LNCaP clone FGC (cell line): ENCODE measurements at places on chromosomes 11 and 22.

DNA sequence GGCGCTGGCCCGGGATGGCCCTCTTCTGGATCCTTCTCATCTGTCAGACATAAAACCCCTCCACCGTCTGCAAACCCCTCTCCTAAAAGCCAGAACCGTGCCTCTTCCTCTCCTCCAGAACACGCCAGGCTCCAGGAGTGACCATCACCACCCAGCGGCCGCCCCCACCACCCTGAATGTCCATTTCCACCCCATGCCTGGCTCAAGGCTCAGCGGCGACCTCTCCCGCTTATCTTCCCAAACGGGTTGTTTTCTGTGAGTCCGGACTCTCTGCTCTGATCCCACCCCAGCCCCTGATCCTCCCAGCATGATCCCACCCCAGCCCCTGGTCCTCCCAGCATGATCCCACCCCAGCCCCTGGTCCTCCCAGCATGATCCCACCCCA lies 37.6 kb downstream of the CELSR1 start:
- no peak for DNase-seq

DNA sequence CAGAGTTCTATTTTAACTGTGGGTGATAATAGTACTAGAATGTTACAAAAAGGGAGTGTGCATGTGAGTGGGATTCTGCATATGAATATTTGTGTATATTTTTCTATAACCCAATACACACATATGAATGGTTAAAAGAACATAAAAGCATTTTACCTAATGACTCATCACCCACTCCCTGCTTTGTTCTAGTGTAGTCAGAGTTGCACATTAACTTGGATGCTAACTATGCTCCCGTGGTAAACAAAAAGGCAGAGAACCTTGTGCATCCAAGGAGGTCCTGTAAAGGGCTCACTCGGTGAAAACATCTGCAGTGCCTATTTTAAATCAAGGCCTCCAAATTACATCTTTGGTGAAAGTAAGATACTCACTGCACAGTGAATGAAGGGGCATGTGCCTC lies 1289.4 kb downstream of the LRRC4C start:
- DNase-seq = no peak

DNA sequence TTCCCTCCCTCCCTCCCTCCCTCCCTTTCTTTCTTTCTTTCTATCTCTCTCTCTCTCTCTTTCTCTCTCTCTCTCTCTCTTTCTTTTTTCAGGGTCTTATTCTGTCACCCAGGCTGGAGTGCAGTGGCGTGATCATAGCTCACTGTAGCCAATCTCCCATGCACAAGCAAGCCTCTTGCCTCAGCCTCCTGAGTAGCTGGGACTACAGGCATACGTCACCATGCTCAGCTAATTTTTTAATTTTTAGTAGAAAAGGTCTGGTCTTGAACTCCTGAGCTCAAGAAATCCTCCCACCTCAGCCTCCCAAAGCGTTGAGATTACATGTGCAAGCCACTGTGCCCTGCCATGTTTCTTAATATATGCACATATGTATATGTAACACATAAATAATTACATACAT lies 19.0 kb downstream of the TSKU start:
- no peak for DNase-seq

DNA sequence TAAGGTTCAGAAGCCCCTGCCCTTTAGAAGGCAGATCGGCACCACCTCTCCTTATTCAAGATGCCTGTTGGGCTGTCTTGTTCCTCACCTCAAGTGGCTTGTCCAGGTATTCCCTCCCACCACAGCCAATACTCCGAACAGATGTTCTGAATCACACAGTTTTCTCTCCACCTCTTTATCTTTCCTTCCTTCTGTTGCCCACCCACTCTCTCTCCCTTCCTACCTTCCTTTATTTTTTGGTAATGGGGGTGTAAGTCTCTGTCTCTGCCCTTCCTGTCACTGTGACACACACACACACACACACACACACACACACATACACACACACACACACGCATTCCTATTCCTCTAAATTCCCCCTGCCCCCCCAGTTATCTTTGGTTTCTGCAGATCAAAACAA lies 8.4 kb downstream of the BEST1 start:
- no peak for DNase-seq

DNA sequence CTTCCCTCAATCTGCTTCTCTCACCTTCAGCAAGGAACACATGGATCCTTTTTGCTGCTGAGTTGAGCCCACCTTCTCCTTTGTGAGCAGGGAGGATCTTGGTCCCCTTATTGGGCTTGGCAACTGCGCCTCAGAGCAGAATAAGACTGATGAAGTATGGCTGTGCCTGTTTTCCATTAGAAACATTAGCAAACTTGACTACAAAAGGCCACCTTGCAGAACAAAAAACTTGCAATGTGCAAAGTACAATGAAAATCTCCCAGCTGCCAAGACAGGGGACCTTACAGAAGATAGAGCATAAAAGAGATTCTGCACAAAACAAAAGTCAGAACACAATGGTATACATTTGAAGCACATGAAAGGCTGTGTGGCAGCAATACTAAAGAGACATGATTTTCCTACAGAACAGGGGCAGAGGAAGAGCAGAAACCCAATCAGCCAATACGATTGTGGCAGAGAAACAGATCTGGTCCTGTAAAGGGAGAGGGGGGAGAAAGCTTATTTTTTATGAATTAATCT lies 173.5 kb upstream of the SNX19 start:
- DNase-seq = no peak

- peak; percentile 50 for DNase-seq
Observed at GRCh38 chr11:114832532-114833125, 154.3 kb downstream of the NXPE2 start.

DNA sequence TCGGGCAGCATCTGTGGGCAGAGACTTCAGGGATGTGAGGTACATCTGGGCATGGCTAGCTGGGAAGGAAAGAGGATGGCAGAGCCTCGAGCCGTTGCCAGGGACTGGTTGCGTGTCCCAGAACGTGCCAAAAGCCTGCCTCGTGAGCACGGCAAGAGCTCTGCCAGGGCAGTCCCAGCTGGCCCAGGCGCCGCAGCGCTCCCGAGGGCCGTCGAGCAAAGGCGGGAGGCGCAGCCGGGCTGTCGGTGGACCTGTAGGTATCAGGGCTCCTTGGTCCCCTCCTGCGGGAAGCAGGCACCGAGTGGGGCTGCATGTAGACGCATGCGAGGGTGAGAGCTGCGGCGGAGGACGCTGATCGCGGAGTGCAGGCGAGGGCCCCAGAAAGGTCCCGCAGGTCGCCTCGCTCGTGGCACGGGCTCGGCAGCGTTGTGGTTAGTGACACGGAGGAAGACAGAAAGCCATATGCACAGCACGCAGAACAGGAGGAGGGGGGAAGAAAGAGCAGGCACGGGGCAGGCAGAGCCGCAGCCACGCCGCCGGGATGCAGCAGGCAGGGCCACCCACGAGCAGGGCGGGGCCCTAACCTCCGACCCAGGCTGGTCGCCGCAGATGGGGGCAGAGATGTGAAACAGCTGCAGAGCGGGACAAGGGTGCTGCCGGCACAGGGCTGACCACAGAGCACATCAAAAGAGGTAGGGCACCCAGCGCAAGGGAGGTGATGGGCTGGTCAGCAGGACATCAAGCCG lies 18.0 kb downstream of the LSP1 start:
- DNase-seq = peak; percentile 3

DNA sequence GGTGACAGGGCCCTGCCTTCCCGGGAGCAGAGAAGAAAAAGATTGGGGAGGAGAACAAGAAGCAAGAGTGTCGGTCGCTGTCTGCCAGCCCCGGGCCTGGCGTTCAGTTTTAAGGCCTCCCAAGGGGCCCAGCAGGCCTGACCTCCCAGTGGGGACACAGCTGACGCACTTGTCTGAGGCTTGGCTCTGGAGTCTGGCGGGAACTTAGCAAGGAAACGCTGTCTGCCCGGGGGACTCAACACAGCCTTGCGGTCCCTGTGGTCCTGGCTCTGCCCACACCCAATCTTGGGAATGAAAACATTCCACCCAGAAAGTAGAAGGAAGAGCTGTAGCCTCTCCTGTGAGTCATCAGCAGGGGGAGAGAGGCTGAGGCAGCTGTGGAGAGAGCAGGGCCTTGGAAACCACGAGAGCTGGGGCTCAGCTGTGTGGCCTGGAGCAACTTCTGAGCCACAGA lies 54.4 kb downstream of the TRAF6 start:
- DNase-seq = no peak

DNA sequence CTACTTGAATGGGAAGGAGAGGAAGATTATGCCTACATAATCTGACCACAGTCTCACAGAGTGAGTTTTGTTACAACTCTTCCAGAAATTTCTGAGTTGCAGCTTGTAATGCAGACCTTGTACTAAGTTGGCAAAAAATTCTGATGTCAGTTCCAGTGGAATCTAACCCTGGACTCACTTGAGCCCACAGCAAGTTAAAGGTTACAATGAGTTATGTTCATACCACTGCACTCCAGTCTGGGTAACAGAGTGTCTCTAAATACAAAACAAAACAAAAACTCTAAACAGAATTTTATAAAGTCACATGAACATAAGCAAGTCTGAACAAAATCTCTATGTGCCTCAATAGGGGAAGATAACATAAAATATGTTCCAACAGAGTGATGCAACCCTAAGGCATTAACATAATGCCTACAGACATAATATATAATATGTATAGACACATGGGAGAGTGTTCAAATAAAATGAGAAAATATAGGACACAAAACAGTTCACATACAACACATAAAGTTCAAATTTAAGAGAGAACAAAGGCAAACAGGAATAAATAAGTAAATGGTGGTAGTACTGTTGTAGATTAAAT lies 1.1 kb downstream of the GLYAT start:
- DNase-seq = no peak

DNA sequence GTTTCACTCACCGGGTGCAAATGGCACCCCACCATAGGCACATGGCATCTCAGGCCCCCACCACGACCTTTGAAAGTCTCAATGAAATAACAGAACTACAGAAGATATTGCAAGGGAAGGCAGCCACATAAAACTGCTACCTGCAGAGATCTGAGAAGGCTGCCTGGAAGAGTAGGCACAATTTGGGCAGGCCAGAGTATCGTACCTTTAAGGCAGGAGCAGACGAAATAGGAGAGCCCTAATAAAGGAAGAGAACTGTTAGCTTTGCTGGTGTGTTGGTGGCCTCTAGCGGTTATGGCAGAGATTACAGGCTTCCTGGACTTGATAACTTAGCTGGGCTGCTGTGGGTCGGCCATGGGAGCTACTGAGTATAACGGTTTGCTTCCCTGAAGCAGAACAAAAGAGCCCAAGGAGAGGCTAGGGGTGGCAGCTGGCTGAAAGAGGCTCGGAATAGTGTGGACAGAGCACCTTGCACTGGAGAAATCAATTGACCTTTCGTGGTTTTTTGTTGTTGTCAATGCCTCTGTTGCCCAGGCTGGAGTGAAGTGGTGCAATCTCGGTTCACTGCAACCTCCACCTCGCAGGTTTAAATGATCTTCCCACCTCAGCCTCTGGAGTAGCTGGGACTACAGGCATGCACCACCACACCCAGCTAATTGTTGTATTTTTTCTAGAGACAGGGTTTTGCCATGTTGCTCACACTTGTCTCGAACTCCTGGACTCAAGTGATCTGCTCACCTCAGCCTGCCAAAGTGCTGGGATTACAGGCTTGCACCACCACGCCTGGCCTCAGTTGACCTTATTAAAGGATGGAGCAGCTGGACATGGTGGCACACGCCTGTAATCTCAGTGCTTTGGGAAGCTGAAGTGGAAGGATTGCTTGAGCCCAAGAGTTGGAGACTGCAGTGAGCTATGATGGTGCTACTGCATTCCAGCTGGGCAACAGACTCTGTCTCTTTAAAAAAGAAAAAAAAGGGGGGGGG lies 4.8 kb downstream of the SDF2L1 start:
- peak; percentile 47 for DNase-seq

DNA sequence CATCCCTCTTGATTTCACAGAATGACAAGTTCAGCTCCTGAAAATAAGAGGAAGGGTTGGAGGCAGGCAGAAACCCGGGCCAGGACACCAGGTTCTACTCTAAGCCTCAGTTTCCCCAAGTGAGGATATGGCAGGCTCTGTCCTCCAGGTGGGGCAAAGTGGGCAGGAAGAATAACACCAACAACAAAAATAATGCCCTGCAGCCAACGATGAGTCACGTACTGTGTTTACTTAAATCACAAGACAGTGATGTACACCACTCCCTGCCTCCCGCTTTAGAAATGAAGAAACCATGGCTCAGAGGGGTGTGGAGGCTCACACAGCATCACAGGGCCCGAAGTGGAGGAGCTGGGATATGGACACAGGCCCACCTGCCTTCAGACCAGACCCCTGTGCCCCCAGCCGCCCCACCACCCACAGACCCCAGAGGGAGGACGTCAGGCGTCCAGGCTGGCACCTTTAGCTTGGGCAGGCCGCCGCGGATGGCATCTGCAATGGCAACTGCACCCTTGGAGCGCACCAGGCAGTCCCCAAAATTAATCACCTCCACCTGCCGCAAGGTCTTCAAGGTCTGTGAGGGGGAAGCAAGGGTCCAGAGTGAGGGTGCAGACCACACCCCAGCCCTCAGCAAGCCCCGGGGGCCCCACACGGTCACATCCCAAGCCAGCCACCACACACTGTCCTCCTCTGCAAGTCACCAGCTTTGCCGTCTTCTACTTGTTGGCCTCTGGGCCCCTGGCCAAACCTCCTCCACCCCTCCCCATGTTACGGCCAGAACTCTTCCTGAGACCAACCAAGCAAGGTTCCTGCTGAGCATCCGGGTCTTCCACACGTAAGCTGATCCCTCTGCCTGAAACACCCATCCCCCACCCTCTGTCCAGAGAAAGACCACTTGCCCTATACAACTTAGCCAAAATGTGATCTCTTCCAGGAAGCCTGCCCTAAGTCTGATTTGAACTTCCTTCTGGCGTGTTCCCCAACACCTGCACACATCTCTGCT lies 15.8 kb upstream of the CHADL start:
- peak; percentile 88 for DNase-seq

- DNase-seq = no peak
Observed at GRCh38 chr11:45209000-45209879, 62.8 kb downstream of the PRDM11 start.

DNA sequence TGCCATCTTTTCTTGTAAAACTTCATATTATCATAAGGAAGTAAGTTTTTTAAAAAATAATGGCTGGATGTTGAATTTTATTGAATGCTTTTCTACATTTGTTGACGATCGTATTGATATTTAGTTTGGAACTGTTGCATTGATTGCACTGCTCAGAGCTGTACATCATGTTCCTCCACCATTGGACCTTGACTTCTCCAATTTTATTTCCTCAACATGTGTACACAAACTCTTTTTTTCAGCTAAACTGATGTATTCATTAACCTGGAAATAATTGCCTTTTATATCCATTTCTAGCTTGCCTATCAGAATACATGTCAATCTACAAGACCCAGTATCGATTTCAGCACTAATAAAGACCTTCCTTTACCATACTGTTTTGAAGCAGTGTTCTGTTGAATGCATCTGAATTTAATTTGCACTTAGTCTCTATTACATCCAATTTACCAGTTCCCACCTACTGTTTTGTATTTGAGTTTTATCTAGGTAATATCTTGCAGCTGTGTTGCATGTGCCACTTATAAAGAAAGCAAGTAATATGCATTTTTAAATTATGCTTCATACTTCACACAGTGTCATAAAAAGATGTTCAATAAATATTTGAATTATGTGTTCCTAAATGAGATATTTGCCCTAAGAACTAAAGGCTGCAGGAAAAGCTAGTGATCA lies 5.5 kb downstream of the CEP57 start:
- no peak for DNase-seq
